Activated CD4-positive, alpha-beta T cell treated with anti-CD3 and anti-CD28 coated beads, Interleukin-2, amount 50 U/mL, for 4 hours (primary cell): ENCODE measurements at places on chromosomes 12 and 14.

- no peak for DNase-seq
These were observed 226.8 kb downstream of the C12orf42 start for GRCh38 chr12:103268831-103269514.

GRCh38 chr12:122584177-122584863, 57.3 kb downstream of the KNTC1 start:
- no peak for DNase-seq

DNA sequence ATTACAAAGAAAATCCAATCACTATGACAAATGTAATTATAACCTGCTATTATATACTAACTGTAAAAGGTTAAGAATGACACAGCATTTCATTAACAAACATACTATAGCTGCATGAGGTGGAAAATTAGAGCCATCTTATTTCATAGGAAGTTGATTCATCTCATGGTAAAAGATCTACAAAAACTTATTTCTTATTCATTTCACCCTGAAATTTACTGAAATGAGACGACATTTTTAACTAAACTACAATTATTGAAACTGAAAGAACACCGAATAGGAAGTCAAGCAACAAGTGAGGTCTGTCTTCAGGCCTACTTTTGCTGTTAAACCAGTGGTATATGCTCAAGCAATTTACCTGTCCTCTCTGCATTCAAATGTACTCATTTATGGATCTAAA, 87.2 kb downstream of the CEP83 start:
- no peak for DNase-seq

DNA sequence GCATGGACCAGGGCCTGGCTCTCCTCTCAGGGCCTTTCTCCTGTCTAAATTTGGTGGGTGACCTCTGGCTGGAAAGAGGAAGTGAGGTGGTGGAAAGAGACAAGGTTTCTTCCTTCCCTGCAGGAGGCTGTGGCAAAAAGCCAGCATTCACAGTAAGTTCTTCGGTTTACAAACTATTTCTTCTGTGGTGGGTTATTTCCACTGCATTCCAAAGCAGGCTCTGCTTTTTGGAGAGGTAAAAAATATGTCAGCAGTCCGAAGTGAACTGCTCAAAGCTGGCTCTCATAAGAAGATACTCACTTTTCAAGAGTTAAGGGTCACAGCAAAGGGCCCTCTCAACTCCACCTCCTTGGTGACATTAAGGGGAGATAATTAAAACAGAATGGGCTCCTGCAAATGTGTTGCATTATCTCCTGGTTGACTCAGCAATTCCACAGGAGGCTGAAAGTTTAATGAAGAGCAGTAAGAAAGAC, 48.9 kb upstream of the POC1B start:
- no peak for DNase-seq
